ENCODE measurements at places on chromosomes 2 and 18. TPM values are rescaled to one million over a fixed set of nuclear protein-coding genes. Genes with fewer than 3 reads are reported as not detected.

DNA sequence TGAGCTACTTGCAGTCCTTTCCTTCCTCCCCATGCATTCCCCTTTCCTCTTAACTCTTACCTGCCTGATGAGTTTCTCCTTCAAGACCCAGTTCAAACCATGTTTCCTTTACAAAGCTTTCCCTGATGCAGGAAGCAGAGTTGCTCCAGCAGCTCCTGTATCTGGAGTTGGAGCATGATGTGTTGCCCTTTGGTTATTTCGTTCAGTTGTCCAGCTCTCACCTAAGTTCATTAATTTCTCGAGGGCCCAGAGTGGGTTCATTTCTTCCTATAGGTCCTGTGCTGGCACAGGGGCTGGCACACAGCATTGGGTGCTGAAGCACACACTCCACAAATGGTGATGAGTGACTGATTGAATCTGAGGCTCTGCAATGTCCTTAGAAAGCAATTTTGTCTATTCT lies 23.0 kb upstream of the TMEM214 start:
- DNase-seq = no peak

DNA sequence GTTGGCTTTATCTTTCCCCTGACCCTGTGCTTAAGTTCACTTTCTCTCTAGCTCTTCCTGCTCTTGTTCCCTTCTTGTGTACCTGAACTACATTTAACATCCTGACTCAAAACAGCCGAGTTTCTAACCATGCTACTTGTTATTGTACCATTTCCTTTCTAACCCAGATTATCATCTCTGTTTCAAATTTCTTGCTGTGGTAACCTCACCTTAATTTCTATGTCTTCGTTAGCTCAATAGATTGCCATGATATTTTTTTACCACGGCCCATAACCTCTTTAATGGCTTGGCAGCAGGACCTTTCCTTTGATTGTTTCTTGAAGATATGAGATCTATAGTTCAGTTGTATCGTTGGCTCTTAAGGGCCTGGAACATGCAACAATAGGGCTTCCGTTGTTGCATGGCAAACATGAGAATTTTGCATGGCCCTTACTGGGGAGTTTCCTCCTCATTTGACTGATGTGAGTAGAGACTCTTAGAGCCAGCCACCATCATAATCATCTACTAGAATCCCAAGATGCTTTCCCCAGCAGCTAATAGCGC lies 11.1 kb downstream of the CFAP36 start:
- no peak for DNase-seq

GRCh38 chr2:120787111-120787821 lies 51.6 kb downstream of the GLI2 start:
- no peak for DNase-seq

DNA sequence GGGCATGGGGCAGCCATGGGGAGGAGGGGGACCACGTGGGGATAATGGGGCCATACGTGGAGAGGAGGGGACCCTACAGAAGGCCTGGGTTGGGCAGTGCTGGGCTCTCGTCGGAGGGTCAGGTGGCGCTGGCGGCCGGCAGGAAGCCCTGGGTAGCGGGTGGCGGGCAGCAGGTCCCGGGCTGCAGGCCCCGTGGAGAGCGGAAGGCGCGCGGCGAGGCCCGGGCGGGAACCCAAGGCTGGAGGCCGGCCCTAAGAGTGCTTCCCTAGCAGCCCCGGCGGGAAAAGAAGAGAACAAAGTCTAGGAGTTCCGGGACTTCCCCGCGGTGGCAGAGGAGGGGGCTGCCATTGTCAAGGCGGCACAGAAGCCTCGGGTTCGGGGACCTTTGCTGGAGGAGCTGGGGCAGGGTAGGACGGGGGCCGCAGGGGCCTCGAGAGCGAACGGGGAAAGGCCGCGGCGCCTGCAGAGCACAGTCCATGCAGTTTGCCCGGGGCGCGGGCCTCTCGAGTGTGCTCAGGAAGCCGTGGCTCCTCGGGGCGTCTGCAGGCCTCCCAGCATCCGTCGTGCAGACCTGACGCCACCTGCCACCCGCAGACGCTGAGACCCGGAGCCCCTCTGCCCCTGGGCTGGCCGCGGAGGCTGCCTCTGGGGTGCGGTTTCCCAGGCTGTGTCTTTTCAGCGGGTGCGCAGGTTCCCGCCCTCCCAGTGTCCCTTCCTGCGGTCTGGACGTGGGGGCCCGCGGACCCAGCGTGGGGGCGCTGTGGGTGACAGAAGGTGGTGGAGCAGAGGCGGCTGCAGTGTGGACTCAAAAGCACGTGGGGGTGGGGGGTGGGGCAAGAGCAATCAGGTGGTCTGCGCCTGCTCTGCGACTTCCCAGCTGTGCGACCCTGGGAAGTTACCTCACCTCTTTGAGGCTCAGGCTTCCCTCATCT lies 19.4 kb upstream of the NCL start:
- peak; percentile 68 for DNase-seq

- DNase-seq = no peak
These were observed 23.2 kb downstream of the RNF152 start for GRCh38 chr18:61869636-61870035.

DNA sequence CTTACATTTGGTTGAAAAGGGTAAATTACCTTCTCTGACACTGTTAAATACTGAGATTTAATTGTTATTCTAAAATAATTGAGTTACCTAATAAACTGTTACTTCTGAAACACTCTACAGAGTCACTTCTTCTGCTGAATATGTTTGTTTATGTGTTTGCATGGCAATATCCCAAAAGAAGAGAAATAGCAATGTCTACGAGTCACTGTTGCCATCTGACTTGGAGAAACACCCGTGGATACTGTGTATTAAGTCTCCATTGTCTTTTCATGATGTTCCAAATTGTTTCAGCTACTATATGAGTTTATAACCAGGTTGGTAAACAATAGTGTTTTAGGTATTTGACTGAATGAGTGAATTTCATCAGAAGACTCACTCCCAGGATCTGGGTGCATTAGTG lies 754.2 kb upstream of the ID2 start:
- no peak for DNase-seq

PROKR1 gene
- total RNA-seq = not detected

RUFY4 gene
- total RNA-seq = not detected

Measured in Right ventricle myocardium superior (tissue), 1 donor.